Colonic mucosa (tissue), 4 donors: ENCODE measurements at places on chromosomes 16 and 17. TPM values are rescaled to one million over a fixed set of nuclear protein-coding genes. Genes with fewer than 3 reads are reported as not detected.
A peak's percentile ranks its signal among the peaks of the same experiment; 100 is the strongest.

- DNase-seq = no peak
Observed at GRCh38 chr16:66167564-66168291, 198.8 kb upstream of the CDH5 start.

The CCL3 gene
- 2.0 TPM for total RNA-seq

DNA sequence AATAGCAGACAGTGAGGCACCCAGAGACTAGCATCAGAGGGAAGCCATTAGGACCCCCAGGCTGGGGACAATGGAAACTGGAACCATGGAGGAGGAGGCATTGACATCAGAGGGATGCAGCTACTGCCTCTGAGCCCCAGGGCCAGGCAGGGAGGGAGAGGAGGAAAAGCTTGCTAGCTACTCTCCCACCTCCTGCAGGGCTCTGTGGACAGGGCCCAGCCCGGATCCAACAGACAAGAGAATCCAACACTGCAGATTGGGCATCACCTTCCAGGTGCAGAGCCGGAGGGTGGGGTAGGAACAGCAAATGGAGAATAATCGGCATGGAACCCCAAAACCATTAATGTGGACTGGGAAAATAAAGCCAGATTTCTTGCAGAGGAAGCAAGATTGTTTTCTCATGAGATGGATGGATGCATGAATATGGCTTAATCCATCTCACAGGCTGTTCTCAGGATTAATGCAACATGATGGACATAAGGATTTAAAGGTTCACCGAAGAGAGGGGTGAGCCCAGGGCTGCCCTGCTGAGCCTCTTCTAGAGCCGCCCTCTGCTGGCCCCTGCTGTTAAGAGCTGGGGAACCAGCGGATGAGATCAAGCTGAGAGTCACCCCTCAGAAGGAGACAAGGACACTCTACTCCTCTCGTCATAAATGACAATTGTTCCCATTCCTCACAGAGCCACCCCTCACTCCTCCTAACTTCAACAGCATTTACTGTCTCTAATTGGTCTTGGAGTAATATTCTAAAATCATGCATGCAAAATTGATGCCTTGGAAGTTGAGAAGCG, 48.8 kb downstream of the DNAH3 start:
- no peak for DNase-seq

- DNase-seq = peak; percentile 41
Observed at GRCh38 chr17:1562176-1562643, 382 bp downstream of the PITPNA start.

The WSCD1 gene
- total RNA-seq = 19.5 TPM

The CCL16 gene
- not detected for total RNA-seq

DNA sequence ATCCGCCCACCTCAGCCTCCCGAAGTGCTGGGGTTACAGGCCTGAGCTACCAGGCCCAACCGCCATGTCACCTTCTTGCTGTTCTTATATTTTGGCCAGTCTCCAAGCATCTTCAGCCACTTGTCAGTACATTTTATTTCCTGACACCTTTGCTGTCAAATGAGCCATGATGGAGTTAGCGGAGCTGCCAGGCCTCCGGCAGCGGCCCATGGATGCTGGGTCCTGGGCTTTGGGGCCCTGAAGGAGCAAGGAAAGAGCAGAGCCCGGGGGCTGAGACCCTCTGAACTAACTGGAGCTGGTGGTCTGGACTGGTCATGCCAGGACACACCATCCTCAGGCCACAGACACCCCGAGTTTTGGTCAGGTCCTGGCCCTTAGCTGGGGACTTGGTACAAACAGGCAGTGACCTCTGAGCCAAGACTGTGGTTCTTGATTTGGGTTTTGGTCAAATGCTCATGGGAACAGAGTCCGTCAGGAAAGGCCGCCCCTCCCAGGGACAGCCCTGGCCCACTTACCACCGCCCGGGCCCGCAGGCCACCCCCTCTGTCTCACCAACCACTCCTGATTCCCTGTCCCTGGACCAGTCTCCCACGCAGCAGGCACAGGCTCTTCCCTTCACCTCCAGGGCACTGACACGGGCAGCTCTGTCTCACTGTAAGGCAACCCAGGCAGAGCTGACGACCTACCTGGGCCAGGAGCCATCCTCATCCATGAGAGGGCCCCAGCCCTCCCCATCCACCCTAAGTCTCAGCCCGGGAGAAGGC, 42.0 kb downstream of the TNFRSF13B start:
- no peak for DNase-seq

The LCAT gene
- total RNA-seq = 3.4 TPM

GRCh38 chr17:19379361-19380065, 1.2 kb downstream of the MAPK7 start:
- no peak for DNase-seq

- no peak for DNase-seq
Observed at GRCh38 chr16:31528523-31529107, 915 bp downstream of the AHSP start.

The ALOX12 gene
- 2.0 TPM for total RNA-seq

- no peak for DNase-seq
Observed at GRCh38 chr16:609984-610383, 20.1 kb downstream of the RAB40C start.

DNA sequence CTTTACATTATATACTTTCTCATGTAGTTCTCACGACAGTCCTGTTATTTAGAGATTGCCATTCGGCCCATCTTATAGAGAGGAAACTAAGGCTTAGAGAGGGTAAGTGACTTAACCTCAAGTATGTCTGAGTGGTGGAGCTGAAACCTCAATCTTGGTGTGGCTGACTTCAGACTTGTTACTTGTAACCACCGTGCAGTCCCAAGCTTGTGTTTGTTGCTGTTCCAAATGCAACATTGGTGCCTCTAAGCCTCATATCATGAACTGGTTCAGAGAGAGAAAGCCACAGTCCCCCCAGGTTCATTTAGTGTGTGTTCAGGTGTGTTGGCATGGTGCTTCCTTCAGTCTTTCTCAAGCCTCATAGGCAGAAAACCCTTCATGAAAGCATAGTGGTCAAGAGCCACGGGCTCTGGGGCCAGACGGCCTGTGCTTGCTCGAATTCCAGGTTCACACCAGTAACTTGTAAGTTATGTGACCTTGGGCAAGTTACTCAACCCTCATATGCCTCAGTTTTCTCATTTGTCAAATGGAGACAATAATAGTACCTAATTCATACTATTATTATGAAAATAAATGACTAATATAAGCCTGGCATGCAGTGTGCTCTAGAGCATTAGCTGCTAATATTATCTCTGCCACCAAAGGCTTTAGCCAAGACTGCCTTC, 39.9 kb downstream of the CDH1 start:
- DNase-seq = no peak

The CNTNAP1 gene
- total RNA-seq = 1.5 TPM

The EPOP gene
- 1.1 TPM for total RNA-seq

GRCh38 chr16:15865742-15866141, 8.9 kb upstream of the MYH11 start:
- DNase-seq = no peak

The SCIMP gene
- total RNA-seq = 0.86 TPM

The ODAD4 gene
- total RNA-seq = 0.19 TPM

GRCh38 chr17:72733619-72734282, 358.7 kb downstream of the SLC39A11 start:
- DNase-seq = no peak

DNA sequence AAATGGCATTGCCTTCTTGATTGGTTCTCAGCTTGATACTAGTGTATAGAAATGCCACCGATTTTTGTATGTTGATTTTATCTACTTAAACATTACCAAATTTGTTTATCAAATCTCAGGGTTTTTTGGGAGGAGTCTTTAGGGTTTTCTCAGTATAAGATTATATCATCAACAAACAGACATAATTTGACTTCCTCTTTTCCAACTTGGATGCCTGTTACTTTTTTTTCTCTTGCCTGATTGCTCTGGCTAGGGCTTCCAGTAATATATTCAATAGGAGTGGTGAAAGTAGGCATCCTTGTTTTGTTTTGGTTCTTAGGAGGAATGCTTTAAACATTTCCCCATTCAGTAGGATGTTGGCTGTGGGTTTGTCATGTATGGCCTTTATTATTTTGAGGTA, 29.1 kb downstream of the EFCAB13 start:
- DNase-seq = no peak

DNA sequence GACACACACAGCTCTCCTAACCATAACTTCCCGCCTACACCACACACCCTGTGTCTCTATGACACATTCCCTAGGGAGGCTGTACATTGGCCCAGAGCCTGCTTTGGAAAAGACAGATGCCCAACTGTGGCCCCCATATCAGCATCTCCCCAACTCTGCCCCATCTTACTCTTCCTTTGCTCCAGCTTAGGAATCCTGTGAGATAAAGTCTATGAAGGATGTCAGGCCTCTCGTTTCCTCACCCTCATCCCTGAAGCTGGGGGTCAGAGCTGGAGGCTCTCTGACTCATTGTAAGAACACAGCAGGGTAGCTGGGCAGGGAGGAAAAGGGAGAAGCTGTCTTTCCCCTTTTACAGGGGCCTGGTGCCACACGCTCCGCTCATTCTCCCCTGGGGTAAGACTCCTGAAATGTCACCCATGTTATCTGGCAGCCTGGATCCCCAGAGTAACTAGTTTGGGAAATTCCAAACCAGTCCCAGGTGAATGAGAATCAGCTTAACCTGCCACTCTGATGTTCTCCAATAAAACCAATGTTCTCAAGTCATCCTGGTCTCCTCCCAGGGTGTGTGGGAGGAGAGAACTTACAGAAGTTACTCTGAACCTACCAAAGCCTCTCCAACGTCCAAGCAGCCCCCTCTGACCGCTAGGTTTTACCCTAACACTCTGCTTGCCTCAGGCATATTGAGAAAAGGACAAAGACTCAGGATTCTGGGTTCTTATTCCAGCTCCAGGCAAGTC, 2.8 kb downstream of the RAPGEFL1 start:
- peak; percentile 41 for DNase-seq

The TTYH2 gene
- total RNA-seq = 0.86 TPM

DNA sequence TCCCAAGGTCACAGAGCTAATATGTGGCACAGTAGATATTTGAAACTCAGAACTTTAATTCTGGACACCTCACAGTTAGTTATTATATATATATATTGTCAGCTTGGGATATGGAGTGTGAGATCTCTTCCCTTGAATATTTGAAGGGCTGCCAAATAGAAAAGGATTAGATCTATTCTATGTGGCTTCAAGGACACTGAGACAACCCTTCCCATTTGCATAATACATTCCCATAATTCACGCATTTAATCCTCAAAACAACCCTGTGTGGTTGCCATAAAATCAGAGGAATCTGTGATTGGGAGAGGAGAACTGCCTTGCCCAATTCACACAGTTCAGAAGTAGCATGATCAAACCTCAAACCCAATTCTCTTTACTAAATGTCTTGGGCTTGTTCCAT, 365.8 kb upstream of the DYNLRB2 start:
- no peak for DNase-seq

The G6PC1 gene
- not detected for total RNA-seq

The SPEM1 gene
- not detected for total RNA-seq

DNA sequence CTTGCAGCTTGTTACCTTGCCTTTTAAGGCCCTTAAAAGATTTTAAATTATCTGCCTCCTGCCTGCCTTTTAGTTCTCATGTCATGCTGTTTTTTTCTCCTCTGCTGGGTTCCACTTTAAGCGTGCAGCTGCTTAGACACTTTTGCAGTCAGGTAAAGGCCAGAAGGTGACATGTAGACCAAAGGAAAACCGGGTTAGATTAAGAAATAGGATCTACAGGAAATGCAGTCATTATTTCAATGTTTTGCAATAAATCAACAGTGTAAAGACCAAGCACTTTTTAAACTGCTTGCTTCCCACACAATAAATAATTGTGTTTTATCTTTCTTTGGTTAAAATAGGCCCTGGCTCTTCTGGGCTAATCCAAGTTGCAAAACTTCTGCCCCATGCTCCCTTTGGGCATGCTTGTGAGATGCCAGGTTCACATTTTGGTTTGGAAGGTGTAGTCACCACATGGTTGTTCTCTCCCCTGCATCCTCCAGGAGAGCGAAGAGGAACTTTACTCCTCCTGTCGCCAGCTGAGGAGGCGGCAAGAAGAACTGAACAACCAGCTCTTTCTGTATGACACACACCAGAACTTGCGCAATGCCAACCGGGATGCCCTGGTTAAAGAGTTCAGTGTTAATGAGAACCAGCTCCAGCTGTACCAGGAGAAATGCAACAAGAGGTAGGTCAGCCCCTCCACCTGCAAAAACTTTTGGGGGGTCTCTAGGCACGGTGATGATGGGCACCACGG, 54.9 kb downstream of the SDR42E1 start:
- no peak for DNase-seq

DNA sequence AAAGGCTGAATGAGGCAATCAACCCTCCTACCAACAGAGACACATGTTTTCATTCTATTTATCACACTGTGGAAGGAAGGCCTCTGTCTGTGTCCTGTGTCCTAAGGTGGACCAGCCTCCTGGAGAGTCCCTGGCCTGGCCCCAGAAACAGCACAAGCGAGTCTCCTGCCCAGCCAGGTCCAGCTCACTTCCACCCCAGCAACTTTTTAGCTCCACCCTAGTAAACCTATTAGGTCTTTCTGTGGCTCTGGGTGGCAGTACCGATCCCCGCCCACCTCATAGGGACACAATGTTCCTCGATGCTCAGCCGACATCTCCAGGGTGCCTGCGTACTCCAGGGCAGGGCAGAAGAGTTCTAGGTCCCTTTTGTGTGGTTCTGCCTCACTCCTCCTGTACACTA, 10.7 kb downstream of the DRC3 start:
- no peak for DNase-seq

DNA sequence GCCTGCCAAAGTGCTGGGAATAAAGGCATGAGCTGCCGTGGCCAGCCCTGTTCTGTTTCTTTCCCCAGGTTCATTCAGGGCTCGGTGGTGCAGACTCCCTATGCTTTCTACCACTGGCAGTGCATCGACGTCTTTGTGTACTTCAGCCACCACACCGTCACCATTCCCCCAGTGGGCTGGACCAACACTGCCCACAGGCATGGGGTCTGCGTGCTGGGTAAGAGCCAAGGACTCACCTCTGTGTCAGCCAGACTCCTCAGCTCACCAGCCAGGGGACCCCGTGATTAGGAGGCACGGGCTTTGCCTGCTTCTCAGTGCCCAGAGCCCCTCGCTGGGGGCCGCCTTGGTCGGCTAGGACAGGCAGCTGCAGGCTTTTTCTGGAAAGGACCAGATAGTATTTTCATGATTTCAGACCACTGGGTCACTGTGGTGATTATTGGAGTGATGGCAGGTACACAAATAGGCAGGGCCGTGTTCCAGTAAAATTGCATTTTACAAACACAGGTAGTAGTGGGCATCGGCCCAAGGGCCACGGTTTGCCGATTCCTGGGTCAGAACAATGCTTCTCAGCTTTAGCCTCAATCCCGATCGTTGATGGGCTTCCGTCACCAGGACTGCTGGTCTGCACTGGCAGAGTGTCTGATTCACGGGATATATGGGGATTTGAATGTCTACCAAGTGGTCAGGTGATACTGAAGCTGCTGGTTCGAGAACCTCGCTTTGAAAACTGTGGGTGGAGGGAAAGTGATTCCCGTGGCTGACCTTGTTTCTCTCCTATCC, 5.0 kb downstream of the ENGASE start:
- no peak for DNase-seq

The KAT2A gene
- total RNA-seq = 59.8 TPM
